Activated T-cell treated with anti-CD3 and anti-CD28 coated beads, Interleukin-2, amount 50 U/mL, for 1 hour (primary cell): ENCODE measurements at places on chromosomes 5 and 9.
A peak's percentile ranks its signal among the peaks of the same experiment; 100 is the strongest.

GRCh38 chr5:1643651-1644392 lies 120.1 kb upstream of the LPCAT1 start:
- DNase-seq, result no peak

GRCh38 chr9:137456061-137456863 lies 2.9 kb downstream of the NSMF start:
- DNase-seq, result peak; percentile 18

GRCh38 chr9:123784518-123784917 lies 145.4 kb downstream of the DENND1A start:
- DNase-seq, result no peak

DNA sequence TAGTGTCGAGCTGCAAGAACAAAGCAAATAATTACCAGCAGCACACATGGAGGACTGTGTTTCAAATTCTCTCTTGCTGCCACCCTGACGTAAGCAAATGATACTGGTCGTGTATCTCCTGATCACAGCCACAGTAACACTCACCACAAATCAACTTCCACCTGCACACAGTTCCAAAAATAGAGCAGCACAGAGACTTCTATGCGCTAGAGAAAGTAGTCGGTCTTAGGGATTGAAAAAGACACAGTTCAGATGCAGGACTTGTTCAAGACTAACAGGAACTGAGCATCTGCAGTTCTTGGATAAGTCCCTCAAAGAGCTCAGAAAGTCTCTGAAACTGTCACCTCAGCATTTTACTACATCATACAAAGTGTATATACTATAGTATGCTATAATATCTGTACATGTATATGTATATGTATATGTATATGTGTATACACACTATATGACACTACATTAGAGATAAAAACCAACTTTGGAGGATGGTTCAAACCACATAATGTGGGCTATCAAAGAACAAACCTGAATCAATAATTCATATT lies 279.0 kb downstream of the GLIS3 start:
- no peak for DNase-seq

GRCh38 chr5:82784521-82784920 lies 292.7 kb downstream of the TMEM167A start:
- DNase-seq, result no peak

DNA sequence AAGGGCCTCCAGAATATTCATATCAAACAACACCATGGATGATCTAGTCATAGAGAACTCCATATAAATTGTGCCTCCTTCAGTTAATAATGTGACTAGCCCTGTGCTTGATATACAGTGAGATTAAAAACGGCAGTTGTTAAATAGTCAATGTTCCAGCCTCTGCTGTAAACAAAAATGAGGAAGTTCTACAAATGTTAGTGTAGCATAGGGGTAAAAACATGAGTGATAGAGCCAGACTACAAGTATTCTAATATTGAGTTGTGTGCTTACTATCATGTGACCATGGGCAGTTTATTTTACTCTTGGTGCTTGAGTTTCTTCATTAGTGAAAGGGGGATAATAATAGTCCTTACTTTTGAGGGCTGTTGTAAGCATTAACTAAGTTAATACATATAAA lies 43.3 kb upstream of the SLCO6A1 start:
- DNase-seq, result no peak

- DNase-seq, result no peak
Measured at GRCh38 chr5:155274484-155274883, 260.9 kb downstream of the KIF4B start.
